ENCODE measurements at places on chromosomes 3 and 15. TPM values are rescaled to one million over a fixed set of nuclear protein-coding genes. Genes with fewer than 3 reads are reported as not detected.

The FEZF2 gene
- not detected for total RNA-seq

DNA sequence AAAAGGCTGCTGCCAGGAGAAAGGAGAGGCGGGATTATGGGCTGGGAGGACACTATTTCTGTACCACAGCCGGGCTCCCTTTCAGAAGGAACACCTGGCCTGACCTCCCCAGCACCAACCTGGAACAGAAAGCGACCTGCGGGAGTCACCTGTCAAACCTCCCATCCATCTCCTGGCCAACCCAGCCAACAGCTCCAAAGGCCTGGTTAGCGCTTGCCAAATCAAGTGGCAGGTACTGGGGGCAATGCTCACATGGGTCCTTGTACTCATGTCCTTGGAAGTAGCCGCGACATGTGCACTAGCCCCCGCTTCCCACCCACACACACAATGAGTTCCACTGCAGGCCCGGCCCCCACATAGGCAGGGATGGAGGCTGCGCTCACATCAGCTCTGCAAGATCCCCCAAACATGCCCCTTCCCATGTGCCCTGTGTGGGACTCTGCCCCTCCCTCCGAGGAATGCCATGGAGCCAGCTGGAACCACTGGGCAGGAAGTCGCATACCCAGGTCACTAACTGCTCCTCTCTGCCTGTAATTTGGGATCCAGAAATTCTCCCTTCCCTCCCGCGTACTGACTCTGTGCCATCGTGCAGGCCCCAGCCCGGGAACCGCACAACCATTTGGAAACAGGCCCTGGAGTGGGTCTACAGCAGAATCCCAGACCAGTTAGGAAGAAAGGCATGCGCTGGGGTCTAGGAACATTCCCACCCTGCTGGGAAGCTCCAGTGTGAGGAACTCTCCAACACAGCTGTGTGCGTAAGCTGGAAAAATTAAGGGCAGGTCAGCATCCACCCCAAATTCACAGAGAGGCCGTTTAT lies 98.9 kb downstream of the LRIG1 start:
- no peak for DNase-seq

- DNase-seq = no peak
Observed at GRCh38 chr3:120475722-120476377, 25.1 kb upstream of the FSTL1 start.

DNA sequence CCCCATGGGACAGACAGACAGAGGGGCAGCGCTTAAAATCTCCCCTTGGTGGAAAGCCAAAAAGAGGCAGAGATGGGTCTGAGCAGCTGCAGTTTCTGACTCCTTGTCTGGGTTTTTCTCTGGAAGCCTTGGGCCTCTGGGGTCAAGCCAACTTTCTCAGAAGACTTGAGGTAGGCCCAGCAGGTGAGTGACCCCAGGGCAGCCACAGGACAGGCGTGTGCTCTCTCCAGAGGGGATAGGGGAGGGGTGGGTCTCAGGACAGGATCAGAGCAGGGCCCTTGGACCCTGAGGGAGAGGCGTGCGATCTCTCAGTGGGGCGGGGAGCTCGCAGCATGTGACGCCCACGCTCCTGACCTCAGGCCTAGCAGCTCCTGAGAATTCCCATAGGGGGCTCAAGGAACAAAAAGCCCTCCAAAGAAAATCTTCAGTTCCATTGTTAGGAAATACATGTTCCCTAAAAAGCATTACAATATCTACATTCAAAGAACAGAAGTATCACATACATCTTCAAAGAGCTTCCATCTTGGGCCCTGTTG lies 34.6 kb upstream of the DUSP7 start:
- DNase-seq = peak; percentile 29

DNA sequence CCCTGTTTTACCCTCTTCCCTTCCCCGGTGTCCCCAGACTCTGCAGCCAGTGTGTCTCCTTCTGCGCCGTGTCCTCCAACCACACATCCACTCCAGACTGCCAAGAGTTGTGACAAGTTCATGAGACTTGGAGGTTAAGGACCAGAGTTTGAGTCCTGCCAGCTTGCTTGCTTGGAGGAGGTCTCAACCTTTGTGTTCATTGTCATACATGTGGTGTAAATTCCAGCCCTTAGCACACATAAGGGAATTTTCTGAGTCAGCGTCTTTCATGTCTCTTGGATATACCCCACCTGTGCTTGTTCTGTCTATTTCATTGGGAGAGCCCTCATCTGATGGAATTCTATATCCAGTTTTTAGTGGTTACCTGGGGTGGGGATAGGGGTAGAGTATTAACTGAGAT lies 13.3 kb downstream of the CORO2B start:
- no peak for DNase-seq

- no peak for DNase-seq
Observed at GRCh38 chr3:162936706-162937105, 1440.1 kb downstream of the OTOL1 start.
